ENCODE measurements at places on chromosomes 7 and 10. TPM values are rescaled to one million over a fixed set of nuclear protein-coding genes. Genes with fewer than 3 reads are reported as not detected.
A peak's percentile ranks its signal among the peaks of the same experiment; 100 is the strongest.

DNA sequence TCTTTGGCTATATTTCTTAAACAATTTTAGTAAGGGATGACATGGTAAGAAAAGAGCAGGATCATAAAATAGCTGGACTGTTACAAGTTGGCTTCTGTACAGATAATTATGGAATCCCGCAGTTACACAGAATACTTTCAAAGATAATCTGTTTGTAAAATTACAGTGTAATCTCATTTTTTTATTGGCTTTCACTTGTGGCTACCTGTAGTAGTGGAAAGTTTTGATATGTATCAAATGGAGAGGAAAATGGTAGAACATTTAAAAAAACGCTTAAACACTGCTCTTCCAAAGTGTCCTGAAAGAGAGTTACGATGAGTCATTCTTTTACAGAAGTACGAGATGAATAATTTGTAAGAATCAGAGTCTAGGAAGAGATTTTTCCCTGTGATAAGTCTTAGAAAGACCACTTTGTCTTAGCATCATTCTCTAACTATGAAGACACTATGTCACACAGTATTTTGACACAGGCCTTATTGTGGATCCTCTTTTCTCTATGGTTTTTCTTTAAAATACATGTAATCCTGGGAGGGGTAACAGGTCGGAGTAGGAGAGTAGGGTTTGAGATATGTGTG is 215.0 kb upstream of the DKK1 start:
- DNase-seq, result peak; percentile 14

DNA sequence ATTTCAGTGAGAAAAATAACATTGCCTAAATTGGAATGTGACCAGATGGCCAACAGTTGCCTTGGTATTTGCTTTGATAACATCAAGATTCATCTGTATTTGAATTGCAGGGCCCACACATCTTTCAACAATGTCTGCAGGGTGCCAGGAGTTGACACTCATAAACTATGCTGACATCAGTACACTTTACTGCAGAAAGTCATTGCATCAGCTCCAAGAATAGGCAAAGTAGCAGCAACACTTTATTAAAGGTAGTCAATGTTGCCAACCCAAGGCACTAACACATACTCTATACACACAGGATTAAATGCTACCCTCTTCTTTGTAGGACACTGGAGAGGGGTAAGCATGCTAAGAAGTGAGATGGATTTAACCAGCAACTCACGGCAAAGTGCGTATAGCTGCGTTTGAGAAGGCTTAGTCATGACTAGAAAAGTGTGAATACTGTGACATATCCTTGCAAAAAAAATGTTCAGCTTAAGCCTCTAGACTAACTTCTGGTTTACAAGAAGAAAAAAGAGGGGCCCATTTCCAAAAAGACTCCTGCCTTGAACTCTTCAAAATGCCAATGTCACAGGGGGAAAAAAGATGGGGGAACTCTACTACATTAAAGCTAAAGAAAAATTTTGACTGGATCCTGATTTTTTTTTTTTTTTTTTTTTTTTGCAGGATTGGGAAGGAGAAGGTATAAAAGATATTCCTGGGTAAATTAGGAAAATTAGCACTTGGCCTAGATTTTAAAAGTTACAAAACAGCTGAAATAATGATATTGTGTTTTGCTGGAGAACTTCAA is 2.2 kb downstream of the BBIP1 start:
- DNase-seq, result no peak

- no peak for DNase-seq
These were observed 180.3 kb upstream of the MYO3A start for GRCh38 chr10:25753776-25754175.

The ATP6V0A4 gene
- 0.47 TPM for total RNA-seq

The SPDYE1 gene
- total RNA-seq, result not detected

The BICC1 gene
- 7.9 TPM for total RNA-seq

The MOGAT3 gene
- not detected for total RNA-seq

- no peak for DNase-seq
These were observed 30.0 kb upstream of the PARD3 start for GRCh38 chr10:34845070-34845469.

Data from HT1080 (cell line).